ENCODE measurements at places on chromosomes 11 and 22.

DNA sequence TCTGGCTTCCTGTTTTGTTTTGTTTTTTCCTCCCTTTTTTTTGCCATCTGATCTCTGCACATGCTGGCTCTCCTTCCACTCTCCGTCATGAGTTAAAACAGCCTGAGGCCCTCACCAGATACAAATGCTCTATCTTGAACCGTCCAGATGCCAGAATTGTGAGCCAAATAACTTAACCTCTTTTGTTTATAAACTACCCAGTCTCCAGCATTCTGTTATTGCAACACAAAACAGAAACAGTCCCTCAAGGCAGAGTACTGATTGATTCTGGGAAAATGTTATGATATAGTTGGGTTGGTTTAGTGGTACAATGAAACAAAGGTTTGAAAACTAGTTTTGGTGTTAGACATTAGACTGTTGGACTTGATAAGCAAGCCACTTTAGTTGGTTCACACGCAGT is 1390.0 kb upstream of the RAG2 start:
- DNase-seq = no peak

- no peak for DNase-seq
These were observed 3.4 kb downstream of the OR10AG1 start for GRCh38 chr11:55966391-55966790.

DNA sequence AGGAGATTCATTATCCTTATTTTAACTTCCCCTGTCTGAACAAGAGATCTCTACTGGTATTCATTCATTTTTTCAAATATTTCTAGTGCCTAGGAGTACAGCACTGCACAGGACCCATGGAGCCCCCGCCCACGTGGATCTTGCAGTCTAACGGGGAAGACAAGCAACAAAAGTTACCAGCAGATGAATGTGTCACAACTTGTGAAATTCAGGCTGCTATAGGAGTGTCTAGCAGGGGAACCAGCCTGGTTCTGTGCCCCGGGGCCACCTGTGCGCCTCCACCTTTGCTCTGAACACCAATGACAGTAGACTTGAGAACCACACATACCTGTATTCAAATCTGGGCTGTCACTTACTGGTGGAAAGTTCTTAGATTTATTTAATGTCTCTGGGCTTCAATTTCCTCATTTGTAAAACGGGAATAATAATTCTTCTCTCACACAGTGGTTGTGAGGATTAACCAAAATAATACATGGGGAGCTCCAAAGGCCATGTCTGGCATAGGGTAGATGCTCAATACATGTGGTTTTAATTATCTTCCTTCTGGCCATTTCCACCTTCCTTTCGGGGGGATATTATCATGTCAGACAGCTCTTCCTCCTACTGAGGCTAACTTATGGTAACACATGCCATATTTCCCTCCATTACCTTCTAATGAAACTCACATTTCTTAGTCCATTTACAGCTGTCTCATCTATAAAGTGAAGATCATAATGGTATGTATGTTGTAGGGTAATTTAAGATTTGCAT is 17.8 kb downstream of the POU2AF1 start:
- DNase-seq = no peak

DNA sequence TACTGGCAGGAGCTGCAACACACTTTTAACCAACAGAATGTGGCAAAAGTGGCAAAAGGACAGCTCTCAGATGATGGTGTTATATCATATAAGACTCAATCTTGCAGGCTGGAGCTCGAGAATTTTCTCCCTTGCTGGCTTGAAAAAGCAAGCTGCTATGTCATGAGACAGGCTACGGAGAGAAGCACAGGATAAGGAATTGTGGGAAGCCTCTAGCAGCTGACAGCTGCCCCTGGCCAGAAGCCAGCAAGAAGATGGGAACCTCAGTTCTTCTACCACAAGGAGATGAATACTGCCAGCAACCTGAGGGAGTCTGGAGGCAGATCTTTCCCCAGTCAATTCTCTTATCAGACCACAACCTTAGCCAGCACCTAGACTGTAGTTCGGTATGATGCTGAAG is 24.6 kb downstream of the FXYD6 start:
- no peak for DNase-seq

- DNase-seq = no peak
These were observed 129.9 kb downstream of the NAV2 start for GRCh38 chr11:19842505-19842904.

DNA sequence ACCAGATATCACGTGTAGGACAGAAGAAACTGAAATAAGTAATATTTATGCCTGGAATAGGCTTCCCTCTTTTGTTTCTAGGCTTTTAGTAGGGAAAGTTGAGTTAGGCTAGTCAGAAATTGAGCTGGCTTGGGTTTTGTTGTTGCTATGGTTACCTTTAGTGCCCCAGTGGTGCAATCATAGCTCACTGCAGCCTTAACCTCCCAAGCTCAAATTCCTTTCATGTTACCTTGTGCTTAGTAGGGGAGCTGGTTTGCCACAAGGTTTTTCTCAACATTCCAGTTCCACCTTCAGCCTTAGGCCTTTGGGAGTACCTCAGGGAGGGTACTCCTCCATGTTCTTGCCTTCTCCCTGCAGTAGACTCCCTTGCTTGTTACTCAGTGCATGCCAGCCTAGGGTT is 69.1 kb upstream of the SUSD2 start:
- no peak for DNase-seq

DNA sequence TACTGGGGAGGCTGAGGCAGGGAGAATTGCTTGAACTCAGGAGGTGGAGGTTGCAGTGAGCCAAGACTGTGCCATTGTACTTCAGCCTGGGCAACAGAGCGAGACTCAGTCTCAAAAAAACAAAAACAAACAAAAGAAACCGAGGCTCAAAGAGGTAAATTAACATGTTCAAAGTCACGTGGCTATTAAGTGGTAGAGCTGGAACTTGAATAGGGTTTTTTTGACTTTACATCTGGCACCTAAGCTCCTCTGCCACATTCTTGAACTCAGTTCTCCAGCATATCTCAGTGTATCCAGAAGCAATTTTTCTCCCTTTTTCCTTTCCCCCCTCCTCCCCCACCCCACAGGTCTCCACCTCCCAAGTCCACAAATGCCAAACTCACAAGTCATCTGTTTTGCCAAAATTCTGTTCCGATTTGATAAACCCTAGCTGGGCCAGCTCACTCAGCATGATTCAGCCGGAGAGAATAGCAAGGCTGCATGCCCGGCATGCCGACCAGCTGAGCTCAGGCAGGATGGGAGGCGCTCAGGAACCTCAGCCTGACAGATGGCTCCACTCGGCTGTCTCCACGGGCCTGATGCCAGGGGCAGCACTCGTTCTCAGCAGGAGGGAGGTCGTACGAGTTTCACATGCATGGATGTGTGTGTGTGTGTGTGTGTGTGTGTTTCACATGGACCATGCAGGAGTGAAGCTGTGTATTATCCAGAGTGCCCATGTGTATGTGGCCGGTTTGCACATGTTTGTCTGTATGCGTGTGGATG is 63.2 kb upstream of the RRAS2 start:
- DNase-seq = no peak

DNA sequence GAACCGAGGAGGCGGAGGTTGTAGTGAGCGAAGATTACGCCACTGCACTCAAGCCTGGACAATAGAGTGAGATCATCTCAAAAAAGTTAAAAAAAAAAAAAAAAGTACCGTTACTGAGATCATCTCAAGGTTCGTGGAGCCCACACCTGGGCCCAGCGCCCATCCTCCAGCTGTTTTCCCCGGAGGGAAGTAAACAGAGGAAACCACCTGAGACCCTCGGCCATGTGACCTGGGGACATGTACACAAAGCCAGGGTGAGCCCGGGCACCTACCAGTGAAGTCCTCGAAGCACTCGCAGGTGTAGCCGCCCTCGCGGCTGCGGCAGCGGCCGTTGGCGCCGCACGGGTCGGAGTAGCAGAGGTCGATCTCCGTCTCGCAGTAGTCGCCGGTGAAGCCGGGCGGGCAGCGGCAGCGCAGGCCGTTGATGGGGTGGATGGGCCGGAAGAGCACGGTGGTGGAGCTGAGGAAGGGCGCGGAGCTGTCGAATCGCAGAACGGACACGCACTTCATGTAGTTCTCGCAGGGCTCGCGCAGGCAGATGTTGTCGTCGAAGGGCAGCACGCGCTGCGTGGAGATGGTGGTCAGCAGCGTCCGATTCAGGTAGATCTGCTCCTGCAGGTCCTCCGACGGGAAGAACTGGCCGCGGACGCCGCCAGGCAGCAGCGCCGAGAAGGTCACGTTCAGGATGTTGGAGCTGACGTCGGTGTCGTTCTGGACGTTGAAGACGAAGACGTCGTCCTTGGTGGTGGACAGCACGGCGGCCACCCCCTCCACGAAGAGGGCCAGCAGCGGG is 73.8 kb downstream of the CELSR1 start:
- no peak for DNase-seq

DNA sequence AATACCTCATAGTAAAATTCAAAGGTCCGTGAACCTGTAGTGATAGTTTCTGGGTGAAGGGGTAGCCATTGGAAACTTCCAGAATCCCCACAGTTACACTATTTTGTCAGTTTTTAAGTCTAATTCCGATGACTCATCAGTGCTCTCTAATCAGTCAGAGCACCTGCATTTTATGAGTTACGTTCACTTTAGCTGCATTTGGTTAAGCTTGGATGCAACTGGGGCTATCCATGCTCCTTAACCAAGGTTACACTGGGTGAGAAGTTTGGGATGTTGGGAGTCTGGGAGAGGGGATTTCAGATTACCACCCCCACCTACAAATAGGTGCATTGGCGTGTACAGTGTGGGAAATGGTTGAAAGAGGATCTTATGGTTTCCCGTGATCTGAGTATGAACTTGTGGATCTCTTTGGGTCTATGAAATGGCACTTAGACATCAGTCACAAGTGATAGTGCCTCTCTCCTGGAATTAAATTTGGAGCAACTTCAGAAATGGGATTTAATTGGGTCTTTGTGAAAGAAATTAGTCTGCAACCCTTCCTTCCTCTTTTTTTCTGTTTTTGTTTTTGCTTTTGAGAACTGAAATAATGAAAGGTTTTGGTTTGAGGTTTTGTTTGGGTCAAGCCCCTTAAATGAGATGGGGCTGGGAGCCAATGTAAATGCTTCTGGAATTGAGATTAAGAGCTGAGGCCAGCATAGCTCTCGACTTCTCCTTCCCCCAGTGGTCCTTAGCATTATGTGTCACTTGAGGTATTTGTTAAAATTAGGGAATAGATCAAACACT is 31.5 kb downstream of the EHF start:
- DNase-seq = no peak

DNA sequence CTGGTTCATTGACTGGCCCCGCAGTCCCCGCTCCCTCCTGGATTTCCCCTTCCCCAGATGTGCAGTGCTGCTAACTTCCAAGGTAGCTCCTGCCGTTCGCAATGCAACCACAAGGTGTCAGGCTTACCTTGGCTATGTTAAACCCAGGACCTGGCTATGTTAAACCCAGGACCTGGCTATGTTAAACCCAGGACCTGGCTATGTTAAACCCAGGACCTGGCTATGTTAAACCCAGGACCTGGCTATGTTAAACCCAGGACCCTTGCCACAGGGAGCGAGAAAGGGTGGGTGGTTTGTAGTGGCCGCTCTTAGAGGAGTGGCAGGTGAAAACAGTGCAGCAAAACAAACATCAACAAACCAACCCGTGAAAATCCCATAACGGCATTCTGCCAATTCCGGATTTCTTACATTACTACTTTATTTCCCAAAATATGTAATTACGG is 2.9 kb upstream of the ADAMTS8 start:
- peak; percentile 55 for DNase-seq
